Hematopoietic multipotent progenitor cell (in vitro differentiated cells): ENCODE measurements at places on chromosomes 1 and 21.
A peak's percentile ranks its signal among the peaks of the same experiment; 100 is the strongest.

DNA sequence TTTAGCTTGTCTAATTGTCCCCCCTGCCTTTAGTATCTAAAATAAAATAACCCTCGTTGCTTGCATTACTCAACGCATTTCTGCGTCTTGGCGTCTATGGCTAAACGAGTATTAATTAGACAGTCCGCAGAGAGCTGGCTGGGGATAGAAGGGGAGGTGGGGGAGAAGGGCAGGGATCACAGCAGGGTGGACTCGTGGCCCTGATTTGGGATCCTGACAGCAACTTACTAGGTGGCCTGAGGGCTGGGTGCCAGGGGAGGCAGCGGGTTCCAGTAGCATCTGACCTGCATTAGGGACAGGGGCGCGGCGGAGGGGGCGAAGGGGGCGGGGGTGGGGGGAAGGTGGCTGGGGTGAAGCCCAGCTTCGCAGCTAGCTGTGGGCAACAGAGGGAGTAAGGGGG lies 1.1 kb upstream of the BACE2 start:
- no peak for DNase-seq

DNA sequence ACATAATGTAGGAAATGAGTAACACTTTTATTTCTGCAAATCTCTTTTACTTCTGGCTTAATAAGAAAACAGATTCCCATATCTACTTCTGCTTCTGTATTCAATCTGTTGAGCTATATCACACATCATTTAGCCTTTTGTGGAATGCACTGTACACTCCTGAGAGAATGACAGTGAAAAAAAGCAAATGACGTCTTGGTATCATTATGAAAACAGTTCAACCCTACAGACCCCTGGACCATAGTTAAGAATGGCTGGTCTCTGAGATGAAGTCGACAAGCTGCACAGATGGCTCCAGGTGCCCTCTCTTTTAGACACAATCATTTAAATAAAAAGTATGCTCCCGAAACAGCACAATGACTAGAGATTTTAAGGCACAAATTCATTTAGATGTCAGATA lies 247.0 kb downstream of the RERE start:
- no peak for DNase-seq

- DNase-seq = no peak
Measured at GRCh38 chr1:218711884-218712674, 366.9 kb downstream of the TGFB2 start.

GRCh38 chr1:23470282-23471070 lies 13.5 kb downstream of the ASAP3 start:
- DNase-seq = no peak

GRCh38 chr1:22408230-22408629 lies 43.4 kb upstream of the ZBTB40 start:
- DNase-seq = no peak

- DNase-seq = peak; percentile 68
Measured at GRCh38 chr21:44949779-44950198, 10.0 kb downstream of the SLX9 start.

DNA sequence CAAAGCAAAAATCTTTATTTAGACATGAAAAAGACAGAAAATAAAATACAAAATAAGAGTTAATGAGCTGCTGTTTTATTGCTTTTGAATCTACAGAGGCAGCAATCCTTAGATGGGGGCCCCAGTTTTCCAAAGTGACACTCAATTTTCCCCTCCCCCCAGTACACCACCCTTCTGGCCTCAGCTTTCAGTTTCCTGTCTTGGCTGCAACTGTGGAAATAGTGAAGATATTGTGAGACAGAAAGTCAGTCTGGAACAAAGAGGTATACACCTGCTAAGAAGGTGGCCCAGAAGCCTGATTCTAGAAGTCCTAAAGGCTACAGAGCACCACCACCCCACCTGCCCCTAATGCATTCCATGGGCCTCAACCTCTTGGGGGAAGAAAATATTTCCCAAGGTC lies 1.1 kb upstream of the MTMR11 start:
- no peak for DNase-seq

GRCh38 chr1:194175251-194175650 lies 988.8 kb upstream of the B3GALT2 start:
- DNase-seq = no peak
